Stimulated activated CD4-positive, alpha-beta T cell treated with anti-CD3 and anti-CD28 coated beads, Interleukin-15, amount 100 ng/mL, for 1 hour (primary cell): ENCODE measurements at places on chromosomes 5 and 9.

DNA sequence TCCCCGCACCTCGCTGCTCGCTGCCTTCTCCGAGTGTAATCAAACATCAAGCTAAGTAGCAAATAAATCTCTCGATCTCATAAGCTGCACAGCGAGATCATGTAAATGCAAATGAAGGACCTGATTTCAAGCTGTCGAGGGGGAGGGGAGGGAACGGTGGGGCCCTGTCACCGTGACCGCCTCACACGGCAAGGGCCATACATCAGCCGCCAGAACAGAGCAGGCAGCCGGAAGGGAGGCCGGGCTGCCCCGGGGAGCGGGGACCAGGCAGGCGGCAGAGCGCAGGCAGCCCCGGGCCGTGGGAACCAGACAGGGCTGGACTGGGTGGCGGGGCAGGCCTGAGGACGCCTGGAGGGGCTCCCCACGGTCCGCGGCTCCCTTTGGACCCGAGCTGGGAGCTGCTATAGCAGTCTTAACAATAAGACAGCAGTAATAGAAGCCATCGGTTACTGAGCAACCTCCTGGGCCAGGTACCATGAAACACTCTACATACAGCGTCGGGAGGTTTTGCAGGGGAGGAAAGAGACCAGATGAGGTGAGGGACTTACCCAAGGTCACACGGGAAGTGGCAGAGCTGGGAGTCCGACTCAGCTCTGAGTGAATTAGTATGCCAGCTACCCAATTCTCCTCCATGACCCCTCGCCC lies 76.8 kb downstream of the CFAP77 start:
- DNase-seq = peak; percentile 7

GRCh38 chr9:70069704-70070103 lies 26.1 kb downstream of the MAMDC2 start:
- DNase-seq = no peak

GRCh38 chr9:122159925-122160246 lies 178 bp downstream of the MORN5 start:
- no peak for DNase-seq

DNA sequence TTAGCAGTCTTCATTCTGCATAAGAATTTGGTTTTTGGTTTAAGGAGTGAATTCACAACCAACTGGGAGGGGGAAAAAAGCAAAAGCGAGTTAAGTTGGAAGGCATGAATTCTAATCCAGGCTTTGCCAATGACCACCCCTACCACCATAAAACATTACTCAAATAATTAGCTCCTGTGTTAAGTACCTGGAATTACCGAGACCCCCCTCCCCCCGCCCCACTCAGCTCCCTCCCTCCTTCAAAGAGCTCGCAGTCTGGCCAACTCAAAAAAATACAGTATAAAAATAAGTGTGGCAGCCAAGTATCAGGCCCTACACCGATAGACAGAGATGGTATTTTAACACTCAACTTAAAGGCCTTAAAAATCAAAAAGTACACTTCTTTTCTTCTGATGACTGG lies 492 bp downstream of the ATG12 start:
- no peak for DNase-seq

- no peak for DNase-seq
These were observed 92.8 kb downstream of the IQGAP2 start for GRCh38 chr5:76495870-76496269.

DNA sequence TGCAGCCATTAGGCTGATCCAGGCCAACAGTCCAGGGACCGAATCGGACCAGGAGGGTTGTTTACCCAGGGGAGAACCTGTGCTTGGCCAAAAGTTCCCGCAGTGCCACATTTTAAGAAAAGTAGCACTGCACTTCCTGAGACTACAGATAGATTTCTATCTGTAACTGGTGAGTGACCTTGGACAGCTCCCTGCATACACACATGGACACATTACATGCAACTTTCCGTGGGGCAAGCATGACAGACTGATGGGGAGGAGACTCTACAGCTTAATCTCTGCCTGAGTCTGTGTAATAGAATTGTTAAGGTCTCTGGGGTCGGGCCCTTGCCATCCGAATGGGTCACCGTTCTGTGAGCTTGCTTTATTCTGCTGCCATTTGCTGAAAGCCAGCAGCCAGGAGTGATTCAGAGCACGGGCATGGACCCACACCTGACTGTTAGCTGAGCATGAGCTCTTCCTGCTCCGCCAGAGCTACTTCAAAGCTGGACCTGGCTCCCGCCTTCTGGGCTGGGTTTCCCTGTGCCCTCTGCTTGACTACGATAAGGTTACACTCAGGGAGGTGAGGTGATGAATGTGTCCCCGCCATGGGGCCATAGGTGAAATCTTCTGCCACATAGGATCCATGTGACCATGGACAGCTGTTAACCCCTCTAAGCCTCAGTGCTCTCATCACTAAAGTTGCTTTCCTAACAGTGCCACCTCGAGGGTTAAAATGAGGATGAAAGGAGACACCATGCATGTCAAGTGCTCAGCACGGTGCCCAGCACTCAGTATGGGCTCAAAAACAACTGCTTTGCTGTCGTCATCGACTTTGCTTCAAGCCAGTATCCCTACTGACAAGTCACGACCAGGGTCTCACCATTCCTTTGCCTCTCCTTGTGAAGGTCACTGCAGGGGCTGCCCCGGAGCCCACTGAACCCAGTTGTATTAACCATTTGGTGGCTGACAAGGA lies 200.0 kb downstream of the MELK start:
- no peak for DNase-seq

GRCh38 chr9:98381311-98382103 lies 126.1 kb upstream of the TBC1D2 start:
- DNase-seq = no peak

DNA sequence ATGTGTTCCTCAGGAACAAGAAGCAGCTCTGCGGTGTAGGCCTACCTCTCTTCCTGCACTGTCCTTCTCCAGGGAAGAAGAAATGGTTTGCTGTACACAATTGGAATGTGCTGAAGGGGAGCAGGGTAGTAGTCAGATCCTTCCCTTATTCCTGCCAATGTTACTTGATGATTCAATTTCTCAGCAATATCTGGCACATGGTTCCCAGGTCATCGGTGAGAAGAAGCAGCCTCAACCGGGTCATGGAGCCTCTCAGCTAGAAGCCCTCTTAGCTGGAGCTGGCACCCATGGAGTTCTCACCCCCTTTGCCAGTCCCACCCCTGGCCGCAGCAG lies 36.9 kb downstream of the ACTBL2 start:
- no peak for DNase-seq

GRCh38 chr5:38906503-38906902 lies 60.7 kb downstream of the OSMR start:
- no peak for DNase-seq

DNA sequence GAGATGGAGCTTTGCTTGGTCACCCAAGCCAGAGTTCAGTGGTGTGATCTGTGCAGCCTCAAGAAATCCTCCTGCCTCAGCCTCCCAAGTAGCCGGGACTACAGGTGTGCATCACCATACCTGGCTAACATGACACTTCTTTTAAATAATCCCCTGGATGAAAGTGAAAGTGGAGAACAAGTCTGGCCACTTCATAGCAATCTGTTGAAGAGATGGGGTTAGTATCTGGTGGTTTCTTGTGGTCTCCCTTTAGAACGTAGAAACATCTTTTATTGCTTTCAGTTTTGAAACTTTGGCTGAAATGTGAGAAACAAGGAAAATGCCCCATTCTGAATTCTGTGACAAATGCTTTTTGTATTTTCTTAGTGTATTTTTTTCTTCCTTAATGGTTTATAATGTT lies 452.5 kb upstream of the RIOK2 start:
- DNase-seq = no peak

DNA sequence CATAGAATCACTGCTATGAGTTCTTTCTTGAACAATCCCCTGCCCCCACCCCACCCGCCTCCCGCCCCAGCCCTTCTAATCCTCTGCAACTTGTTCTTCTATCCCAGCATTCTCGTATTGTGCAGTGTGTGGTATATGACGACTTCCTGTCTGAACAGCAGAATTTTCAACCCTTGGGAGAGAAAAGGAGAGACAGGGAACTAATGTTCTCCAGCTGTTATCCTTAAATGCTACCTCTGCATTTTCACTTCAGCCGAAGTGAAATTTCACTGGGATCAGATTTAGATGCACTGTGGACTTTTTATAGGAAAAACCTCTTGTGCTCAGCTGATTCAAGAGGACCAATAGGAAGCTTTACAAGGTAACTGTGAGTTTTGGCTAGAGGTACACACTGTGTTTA lies 2.2 kb downstream of the FBXL7 start:
- DNase-seq = no peak

GRCh38 chr5:65395526-65396155 lies 86.1 kb downstream of the ADAMTS6 start:
- DNase-seq = no peak

DNA sequence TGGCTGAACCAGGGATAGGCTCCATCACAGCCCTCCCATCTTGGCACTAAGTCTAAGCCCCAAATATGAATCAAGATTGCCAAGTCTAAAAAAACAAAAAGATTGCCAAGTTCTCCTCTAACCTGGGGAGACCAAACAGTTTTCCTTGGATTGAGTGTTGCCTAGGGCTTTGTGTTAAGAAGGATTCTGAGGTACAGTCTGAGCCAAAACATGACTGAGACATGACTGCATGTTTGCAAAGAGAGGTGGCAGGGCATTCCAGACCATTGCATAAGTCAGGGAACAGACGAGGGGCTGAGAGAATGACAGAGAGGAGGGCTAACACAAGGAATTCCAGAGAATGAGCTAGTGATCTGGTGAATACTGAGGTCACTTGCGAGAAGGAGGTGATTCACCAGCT lies 11.4 kb downstream of the LAMC3 start:
- no peak for DNase-seq
